ENCODE measurements at places on chromosomes 11 and 22.

DNA sequence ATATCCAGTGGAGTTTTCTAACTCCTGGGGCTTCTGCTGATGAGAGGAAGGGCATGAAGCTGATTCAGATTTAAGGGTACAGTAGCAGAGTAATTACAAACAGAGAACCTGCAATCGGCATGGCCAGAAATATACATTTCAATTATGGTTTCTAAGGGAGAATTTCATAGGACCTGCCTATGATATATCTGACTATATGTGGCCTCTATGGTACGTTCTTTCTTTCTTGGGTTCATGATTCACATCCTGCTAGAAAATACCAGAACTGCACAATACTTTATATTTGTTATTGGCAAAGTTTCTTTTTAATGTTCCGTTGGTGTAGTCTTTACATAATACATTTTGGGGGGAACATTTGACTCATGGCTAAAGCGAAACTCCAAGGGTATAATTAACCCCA is 63.1 kb upstream of the TTC12 start:
- DNase-seq, result no peak

DNA sequence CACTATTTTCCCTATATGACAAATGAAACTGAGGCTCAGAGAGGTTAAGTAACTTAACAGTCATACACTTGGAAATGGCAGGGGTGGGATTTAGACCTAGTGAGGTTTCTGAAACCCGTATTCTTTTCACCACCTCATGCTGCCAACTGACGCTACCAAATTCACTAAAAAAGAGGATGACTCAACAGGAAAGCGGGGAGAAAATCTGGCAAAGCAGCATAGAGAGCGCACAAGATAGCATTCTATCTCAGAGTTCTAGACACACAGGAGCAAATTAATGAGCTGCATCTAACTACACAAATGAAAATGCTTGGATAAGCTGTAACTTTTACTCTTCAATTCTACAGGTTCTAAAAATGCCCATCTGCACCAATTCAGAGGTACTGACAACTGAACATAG is 136.4 kb downstream of the RBFOX2 start:
- no peak for DNase-seq

DNA sequence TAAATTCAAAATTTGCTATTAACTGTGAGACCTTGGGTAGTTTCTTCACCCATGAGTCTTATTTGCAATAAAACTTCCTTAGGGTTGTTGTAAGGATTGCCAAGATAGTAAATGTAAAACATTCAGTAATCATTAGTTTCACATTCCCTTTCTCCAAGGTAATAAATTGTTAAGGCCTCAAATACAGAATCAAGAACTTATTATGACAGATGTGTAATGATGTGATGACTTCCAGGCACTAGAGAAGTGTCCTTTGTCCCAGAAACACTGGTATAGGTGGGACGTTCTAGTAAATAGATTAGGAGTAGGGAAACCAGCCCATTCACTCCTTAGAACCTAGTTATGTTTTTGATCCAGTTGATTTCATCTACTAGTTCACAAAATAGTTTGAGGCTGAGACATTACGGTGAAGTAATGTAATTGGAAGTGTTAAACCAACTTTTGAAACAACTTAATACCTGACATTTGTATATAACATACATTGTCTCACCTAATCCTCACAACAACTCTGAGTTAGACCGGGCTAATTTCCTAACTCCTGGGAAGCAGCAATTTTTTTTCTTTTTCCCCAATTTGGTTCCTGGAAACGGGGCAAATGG is 25.5 kb downstream of the CTNND1 start:
- no peak for DNase-seq

DNA sequence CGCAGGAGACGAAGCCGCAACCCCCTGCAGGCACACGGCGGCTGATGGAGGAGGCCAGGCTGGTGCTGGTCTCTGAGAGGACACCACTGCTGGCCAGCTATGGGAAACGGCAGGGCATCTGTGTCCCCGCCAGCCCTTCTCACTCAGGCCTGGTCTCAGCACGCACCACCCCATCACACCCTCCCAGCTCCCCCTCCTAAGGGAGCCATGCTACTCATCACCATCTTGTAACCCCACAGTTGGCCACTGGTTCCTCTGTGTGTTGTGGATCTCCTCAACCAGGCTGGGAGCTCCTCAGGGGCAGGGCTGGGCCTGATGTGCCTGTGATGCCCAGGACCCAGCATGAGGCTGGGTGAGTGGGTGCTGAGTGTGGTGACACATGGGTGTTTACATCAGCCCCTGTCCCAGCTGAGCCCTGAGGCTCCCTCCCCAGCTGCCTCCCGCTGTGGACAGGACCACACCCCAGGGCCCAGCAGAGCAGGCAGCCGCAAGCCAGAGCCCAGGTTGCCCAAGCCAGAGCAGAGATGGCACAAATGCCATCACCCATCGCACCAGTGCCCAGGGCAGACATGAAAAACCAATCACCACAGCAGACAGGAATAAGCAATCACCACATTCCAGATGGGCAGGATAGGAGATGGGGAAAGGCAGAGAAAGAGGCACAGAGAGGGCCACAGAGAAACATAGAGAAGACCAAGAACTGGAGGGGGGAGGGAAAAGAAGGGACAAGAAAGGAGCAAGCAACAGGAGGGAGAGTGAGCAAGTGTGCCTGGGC is 8.2 kb downstream of the ARVCF start:
- no peak for DNase-seq

DNA sequence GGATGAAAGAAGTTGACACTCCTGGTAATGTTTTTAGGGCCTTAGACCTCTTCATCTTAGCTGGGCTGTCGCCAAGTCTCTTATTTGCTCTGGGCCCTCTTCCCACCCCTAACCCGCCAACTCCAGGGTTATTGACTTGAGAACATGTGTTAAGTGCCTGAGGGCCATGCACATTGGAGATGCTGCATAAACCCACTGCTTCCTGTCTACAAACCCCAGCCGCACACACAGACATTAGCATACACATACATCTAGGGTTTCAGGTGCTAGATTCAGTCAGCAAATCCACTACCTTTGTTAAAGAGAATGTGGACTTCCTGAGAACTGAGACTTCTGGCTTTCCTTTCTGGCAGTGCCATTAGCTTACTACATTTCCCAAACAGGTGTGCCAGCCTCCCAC is 817 bp downstream of the PANX3 start:
- no peak for DNase-seq

- DNase-seq, result no peak
Observed at GRCh38 chr11:92692826-92693546, 276.5 kb upstream of the MTNR1B start.

- no peak for DNase-seq
Observed at GRCh38 chr11:24531528-24531927, 34.7 kb downstream of the LUZP2 start.

- DNase-seq, result peak; percentile 17
Observed at GRCh38 chr22:47153854-47154525, 391.5 kb downstream of the TBC1D22A start.

- no peak for DNase-seq
Observed at GRCh38 chr11:93291110-93291509, 39.4 kb upstream of the DEUP1 start.

GRCh38 chr11:122813176-122813893 is 25.0 kb upstream of the CRTAM start:
- DNase-seq, result no peak

DNA sequence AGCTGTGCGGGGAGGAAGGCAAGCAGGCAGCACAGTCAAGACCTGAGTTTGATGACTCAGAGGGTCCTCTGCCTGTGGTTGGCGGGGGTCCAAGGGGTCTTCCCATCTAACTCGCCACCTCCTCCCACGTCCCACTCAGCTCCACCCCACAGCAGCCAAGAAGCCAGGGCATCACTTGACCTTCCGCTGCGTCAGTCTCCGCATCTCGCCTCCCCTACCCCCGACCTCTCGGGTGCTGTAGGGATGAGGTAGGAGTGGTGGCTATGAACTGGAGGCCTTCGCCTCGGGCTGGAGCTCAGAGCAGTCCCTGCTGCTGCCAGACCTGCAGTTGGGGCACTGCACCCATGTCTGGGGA is 90.6 kb downstream of the CDKN1C start:
- DNase-seq, result peak; percentile 32

DNA sequence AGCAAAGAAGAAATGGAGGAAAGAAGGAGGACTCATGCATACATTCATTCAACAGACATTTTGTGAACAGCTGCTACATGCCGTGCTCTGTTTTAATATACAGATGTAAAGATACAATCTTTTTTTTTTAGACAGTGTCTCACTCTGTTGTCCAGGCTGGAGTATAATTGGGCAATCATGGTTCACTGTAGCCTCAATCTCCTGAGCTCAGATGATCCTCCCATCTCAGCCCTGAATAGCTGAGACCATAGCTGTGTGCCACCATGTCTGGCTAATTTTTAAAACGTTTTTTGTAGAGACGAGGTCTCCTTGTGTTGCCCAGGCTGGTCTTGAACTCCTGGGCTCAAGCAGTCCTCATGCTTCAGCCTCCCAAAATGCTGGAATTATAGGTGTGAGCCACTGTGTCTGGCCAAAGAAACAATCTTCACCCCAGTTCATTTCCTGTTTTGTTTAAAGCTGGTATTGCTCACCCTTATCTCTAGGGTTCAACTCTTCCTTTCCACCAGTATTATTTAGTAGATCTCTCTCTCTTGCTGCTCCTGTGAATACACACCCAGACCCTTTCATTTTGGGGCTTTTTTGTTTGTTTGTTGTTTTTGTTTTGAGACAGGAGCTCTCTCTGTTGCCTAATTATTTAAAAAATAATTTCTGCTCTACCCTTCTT is 69.8 kb downstream of the RNF169 start:
- no peak for DNase-seq

GRCh38 chr11:125952559-125952958 is 6.7 kb downstream of the VSIG10L2 start:
- no peak for DNase-seq
